ENCODE measurements at places on chromosomes 4 and X.

GRCh38 chr4:4689694-4690440 is 148.0 kb upstream of the STX18 start:
- DNase-seq: peak; percentile 59

DNA sequence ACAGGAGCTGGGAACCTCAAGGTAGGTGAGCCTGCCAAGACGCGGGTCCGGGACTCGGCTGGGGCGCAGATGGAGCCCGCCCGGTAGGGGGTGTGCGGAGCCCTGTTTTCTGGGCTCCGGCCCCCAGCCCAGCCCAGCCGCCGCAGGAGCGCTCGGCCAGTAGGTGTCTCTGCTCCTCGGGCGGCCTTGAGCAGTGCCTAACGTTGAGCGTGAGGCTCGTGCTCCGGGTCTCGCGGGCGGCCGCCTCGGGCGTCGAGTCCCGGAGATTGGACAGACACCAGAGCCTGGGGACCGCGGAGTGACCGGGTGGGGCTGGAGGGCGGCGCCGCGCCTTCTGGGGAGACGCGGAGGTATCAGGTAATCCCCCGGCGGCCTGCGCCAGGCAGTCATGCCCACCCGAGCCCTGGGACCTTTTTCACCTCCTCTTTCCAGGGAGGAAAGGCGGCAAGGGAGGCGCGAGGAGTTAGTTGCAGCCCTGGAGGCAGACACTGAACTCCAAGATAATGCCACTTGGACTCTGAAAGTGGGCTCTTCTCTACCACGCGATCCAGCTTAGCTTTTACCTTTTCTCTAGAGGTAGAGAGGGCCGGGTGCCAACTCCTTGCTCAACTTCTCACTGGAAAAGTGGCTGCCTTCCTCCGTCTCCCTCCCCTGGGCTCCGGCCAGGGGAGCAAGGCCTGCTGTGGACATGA is 14.5 kb upstream of the FGG start:
- DNase-seq: peak; percentile 5

DNA sequence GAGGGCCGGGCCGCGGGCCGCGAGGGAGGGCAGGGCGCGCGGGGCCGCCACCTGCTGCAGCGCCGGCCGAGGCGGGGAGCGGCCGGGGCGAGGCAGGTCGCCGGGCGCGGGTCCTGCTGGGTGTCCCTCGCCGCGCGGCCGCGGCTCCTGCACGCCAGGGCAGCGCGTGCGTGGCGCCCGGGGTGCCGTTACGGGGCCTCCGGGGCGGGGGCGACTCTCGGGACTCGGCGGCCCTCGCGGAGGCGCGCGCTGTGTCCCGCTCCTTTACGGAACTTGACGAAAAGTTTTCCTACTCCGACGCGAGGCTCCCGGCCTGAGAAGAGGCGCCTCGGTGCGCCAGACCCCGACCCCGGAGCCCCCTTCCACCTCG is 329 bp downstream of the TBC1D14 start:
- no peak for DNase-seq

DNA sequence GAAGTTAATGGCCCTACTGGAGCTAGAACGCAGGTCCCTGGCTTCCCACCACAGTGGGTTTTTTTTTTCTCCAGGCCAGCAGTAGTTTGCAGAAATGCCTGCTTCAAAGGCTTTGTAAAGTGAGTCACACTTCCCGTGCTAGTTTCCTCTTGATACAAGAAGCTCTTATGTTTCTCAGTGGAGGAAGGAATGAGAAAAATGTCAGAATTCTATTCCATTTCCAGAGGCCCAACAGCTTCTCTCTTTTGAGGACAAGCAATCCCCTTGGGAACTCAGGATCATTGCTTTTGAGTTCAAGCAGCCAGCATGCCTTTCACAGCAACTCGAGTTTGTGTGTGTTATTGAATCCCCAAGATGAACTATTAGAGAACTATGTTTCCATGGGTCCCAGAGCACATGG is 134.3 kb downstream of the GUCY2F start:
- DNase-seq: peak; percentile 85

DNA sequence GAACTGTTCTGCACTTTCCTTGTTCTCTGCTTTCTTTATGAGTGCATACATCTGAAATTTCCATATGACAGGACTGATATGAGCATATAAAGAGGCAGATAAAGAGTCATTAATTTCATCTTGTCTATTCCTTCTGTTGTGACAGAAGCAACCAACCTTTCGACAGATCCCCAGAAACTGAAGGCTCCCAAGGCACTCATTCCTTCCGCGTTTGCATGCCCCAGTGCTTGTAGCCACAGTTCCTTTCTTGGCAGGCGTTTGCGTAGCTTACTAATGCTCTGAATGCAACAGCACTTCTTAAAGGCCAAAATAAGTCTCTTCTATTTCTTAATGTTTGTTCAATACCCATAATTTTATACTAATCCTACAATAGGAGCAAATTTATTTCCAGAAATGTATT is 94.0 kb upstream of the TBL1X start:
- DNase-seq: peak; percentile 56

GRCh38 chr4:189185810-189186432 is 754.8 kb upstream of the FRG1 start:
- DNase-seq: no peak
